ENCODE measurements at places on chromosomes 7 and 10.

GRCh38 chr7:121961089-121961867 is 88.3 kb downstream of the PTPRZ1 start:
- no peak for DNase-seq

DNA sequence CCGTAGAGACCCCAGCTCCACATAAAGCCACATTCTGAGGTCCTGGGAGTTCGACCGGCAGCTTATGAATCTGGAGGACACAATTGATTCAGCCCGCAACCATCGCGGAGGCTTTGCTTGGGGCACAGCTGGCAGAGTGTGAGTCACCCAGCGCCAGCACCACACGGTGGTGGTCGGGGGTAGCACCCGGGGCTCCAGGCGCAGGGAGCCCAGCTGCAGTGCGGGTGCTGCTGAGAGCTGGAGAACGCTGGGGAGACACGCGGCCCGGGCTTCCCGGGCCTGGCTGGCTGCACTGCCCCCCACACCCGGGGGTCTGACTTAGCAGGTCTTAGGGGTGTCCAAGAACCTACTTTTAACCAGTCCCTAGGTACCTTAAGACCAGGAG is 87.9 kb downstream of the PAXIP1 start:
- DNase-seq: no peak

DNA sequence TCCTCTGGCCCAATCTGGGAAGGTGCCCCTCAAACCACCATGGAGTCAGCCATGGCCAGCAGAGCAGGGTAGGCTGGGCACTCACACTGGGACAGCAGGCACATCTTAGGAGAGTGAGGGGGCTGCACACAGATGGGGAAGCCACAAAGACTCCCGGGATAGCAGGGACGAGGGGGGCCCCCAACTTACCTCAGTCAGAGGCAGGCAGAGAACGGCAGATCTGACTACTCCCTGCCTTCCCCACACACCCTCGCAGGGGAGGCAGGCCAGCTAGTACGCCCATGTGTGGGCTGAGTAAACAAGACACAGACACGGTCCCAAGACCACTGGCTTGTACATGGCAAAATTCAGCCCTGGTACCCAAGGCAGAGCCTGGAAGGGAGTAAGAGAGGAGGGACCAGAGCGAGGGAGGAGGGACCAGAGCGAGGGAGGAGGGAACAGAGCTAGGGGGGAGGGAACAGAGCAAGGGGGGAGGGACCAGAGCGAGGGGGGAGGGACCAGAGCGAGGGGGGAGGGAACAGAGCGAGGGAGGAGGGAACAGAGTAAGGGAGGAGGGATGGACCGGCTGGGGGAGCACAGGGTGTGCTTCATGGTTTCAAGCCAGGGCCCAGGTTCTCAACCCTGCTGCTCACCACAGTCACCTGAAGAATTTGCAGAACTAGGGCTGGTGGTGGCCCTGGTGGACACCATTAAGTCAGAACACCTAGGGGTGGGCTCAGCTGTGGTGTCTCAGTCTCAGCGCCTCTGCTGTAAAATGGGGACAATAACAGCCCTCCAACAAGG is 73.8 kb downstream of the RGS10 start:
- DNase-seq: no peak

GRCh38 chr7:15801551-15801950 is 115.1 kb upstream of the MEOX2 start:
- DNase-seq: no peak

GRCh38 chr7:156096771-156097538 is 284.7 kb upstream of the SHH start:
- no peak for DNase-seq

DNA sequence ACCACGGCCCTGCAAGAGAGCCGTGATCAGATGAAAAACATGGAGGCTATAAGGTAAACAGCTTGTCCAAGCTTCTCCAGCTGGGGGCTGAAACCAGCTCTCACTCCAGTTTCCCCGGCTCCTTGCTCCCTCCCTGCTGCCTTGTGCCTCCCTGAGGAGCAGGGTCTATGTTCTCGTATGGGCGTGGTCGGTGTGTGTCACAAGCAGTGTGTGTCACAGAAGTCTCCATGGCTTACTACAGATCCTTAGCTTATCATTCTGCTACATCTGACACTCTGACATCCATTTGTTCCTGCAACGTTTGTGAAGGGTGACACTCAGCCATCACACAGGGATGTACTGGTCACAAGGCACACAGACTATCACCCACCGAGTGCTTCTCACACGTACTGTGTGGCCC is 54.6 kb downstream of the CSGALNACT2 start:
- no peak for DNase-seq

DNA sequence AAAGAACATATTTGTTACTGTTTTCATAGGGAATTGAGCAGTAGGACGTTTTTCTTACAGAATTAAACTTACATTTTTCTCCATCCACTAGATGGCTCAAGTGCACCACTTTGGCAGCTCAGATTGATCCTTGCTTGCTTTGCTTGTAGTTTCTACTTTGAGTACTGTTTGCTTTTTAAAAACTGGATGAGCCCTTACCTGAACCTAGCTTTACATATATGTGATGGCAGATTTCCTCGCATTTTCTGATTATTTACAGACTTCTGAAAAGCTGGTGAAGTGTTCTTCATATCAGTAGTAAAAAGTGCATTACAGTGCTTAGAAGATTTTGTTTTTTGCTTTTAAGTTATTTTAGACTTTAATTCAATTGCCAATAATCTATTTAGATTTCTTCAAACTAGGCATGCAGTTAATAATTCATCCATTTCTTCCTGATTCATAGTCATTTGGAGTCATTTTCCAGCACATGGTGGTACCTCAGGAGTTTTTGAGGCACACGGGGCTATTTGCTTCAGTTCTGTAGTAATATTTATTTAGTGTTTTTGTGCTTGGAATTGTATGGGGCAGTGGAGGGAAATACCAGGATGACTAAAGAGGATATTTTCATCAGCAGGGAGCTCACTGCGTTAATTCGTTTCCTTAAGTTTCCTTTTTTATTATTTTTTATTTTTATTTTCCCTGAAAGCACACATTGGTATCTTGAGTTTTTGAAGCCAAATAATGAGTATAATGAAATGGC is 57.3 kb downstream of the MAPK8 start:
- no peak for DNase-seq

GRCh38 chr7:93461350-93461749 is 113.2 kb downstream of the CALCR start:
- no peak for DNase-seq

- no peak for DNase-seq
Measured at GRCh38 chr7:90709501-90710465, 113.7 kb downstream of the CDK14 start.

DNA sequence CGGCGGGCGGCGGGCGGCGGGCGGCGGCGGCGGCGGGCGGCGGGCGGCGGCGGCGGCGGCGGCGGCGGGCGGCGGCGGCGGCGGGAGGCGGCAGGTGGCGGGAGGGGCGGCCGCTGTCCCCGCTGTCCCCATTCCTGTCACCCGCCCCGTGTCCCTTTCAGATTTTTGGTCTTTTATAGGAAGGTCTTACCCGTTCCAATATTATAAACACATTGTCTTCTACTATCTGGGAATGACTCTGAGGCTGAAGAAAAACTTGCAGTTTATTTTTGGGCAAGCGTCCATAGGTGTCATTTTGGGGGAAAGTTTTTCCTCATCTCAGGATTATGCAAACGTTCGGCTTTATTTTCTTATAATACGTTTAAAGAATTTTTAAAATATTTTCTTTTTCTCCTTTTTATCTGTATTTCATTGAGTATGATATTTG is 578 bp downstream of the ZNF713 start:
- DNase-seq: no peak

DNA sequence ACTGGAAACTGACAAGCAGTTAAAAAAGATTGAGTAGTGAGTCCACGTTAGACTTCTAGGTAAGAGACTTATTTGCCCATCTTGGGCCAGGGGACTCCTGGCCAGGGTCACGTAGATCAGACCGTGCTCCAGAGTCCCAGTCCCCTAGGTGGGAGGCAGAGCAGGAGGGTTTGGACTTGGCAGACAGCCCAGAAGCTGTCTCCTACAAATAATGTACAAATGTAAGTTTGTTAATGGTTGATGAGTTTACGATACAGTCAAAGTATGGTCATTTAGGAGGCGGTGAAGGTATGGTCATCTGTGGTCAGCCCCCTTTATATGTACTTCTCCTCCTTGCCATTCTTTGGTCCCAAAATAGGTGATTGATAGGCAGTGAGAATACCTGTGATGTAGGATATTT is 28.2 kb downstream of the INPP5F start:
- DNase-seq: no peak

DNA sequence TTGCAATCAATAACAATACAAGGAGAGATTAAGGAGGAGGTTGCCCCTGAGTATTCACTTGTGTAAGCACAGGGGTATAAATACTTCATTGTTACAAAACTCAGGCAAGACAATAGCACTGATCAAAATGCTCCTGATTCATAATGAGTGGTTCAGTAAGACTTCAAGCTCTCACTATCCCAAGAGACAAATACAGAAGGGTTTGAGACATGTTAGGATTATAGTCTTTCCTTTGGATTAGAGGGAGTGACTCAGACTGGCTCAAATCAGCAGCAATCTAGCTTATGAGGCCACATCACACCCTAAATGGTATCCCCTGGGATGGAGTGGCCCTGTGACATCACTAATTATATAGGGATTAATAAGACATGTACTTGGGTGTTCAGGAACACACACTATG is 167.2 kb upstream of the HGF start:
- DNase-seq: no peak
